HEK293T (cell line): ENCODE measurements at places on chromosomes 11 and 22.

DNA sequence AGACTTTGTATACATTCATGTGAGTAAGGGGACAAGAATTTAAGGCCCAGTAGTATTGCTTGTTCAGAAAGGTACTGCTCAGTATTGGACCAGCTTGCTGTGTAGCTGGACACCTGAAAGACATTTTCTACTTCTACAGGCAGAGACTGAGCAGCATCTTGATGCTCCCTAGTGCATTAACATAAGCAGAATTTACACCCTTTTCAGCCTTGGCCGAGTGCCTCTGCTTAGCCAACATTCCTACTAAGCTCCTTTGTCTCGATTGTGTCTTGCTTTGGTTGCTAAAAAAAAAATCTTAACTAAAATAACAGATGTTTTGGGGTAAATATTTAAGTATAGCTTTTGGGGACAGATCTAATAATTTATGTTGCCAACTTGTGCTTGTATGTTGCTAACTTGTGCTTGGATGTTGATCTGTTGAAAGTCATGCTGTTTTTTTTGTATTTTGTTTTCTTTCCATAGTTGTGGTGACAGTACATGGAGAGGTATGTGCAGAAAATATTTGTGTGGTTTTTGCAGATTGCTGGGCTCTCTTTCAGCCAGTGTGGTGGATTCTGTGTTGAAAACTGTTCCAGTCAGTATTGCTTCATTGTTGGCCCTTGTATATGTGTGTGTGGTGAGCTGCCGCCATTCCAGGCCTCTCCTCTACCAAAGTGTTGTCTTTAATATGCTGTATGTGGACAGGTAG, 3.7 kb downstream of the PTS start:
- no peak for DNase-seq

DNA sequence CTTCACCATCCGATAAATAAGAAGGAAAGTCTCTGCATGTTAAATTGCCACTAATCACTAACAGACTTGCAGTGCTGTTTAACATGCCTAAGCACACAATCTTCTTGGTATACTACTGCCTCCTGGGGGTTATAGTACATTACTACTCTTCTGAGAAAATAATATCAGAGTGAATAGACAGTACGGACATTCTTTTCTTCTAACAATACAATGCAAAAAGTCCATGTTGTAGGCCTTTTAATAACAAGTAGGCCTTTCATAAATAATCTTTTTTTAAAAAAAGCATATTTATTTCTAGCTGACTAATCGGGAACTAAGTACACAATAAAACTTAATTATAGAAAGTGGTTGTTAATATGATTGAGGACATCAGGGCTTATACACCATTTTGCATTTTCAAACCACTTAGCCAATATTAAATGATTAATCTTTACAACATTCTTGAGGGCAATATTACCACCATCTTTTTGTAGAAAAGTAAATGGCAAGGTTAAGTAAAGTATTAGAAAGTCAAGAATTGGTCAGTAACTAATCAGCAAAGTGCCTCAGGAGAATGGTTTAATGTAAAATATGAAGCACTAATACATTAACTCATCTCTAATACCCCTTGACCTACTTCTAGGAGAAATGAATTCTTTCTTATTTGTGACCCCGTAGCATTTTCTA, 84.7 kb downstream of the TTC28 start:
- DNase-seq, result peak; percentile 62

DNA sequence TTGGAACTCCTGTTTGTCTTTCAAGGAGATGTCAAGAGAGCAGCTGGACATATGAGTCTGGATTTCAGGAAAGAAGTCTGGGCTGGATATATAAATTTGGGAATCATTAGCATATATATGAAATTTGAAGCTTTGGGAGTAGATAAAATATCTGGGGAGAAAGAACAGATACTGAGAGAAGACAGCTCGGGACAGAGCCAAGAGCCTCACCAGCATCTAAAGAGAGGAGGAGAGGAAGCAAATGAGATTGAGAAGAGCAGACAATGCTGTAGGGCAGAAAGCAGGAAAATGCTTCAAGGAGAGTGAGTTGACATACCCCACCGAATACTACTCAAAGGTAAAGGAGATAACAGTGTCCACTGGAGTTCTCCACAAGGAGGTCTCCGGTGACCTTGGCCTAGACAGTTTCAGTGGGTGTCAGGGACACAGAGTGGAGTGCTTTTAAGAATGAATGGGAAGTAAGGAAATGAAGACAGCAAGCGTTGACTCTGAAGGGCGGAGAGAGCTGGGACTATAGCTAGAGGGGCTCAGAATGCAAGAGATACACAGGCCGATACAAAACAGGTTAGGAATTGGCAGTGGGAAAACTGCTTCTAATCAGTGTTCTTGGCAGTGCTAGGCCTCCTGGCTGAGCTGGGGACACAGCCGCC, 862 bp downstream of the APBB1 start:
- no peak for DNase-seq

DNA sequence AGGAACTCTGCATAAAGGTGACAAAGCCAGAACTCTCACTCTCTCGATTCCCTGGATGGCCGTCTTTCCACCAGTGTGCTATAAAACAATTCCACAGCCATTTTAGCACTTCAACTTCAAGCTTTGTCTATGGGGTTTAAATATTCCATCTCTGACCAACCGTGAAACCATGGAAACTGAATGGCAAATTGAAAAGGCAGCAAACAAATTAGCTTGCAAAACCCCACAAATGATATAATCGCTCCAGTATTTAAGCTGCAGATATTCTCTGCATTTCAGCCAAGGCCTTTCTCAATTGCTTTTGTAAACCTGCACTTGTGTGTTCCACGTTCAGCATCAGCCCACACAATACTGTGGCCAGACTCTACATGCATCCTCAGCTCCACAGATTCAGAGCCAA, 131.7 kb upstream of the ISX start:
- DNase-seq, result no peak

DNA sequence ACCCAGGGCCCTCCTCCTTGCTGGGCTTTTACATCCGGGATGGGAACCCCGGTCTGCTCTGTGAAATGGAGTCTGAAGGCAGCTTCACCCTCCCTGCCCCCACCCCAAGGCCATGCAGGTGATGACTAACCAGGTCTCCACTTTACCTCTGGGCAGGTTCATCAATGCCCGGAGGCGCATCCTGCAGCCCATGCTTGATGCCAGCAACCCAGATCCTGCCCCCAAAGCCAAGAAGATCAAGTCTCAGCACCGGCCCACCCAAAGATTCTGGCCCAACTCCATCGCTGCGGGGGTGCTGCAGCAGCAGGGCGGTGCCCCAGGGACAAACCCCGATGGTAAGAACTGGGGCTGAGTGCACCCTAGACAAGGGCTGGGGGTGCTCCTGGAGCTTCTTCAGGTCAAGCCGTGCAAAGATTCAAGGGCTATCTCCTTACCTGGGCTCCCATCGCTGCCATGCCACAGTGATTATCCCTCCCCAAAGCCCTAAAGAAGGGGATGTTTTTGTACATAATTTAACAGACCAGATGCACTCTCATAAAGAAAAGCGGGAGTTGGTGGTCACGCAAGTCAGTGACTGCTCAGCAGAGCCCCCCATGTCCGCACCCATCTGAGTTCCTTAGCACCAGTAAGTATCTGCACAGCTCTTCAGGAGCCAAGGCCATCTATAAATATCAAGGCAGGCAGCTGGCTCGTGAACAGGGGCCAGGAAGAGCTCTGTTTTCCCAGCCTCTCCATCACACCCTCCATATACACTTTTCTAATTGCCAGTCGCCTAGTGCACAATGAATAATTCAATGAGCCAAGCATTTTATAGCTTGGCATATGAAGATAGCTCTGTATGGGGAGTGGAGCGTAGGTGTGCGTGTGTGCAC, 66.0 kb downstream of the FEZ1 start:
- no peak for DNase-seq

DNA sequence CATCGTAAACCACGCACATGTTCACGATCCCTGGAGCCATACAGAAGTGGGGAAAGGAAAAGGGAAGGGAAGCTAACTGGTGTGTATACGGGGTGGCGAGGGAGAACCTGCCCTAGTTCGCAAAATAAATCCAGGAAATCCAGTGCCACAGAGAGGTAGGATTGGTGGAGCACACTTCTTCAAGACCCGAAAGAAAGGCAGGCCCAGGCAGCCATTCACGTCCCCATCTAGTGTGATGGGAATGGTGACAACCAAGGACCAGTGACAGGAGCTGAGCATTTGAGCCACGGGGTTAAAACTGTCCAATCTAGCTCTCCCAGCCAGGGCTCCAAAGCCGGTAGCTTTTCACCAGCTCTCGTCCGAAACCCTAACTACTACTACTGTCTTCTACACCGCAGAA, 53.7 kb downstream of the IGSF9B start:
- no peak for DNase-seq
